ENCODE measurements at places on chromosomes 4 and X. TPM values are rescaled to one million over a fixed set of nuclear protein-coding genes. Genes with fewer than 3 reads are reported as not detected.

The TMPRSS11E gene
- total RNA-seq, result not detected

The ZNF718 gene
- 9.8 TPM for total RNA-seq

The FAM184B gene
- 0.24 TPM for total RNA-seq

The EGFL6 gene
- 9.3 TPM for total RNA-seq

GRCh38 chr4:6854098-6854744, 55.4 kb upstream of the TBC1D14 start:
- H3K4me3 ChIP-seq, result no peak overlapping the region
- no peak for DNase-seq
- H3K36me3 ChIP-seq, result peaks cover 24% of the 10 kb centered on the region
- no peak overlapping the region for H3K27ac ChIP-seq

DNA sequence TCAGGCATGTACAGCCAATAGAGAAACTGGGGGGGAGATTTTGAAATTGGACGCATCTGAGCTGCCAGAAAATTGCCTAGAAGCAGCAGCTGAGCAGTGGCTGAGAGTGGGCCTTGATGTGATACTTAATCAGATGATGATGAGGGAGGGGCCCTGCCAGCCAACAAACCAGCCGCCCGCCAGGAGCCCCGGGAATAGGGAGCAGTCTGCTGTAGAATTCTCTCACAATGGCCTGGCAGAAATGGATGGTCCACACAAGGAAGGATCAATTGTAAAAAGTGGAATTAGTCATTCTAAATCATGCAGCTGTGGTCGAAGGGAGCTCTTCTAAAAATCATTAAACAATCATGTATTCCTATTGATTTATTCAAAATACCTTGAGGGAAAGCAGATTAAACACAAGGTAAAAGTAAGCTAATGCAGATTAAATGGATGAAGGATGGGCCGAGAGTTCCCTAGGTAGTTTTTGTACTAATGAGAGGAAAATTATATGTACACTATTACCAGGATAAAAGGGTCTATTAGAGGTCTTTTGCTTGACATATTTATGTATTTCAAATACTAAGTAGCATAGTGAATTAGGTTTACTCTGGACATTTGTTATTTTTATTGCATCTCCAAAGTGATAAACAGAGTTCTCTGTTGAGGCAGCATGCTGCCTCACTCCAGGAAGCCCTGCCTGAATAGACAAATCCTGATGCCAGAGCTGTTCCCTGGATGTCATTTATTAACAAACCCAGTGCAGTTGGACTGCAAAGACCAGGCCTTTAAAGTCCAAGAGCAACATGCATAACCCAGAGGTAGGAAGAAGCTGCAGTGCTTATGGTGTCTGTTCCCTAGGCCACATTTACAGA, 91.3 kb downstream of the NKX6-1 start:
- H3K36me3 ChIP-seq, result no peaks in the 10 kb centered on the region
- H3K4me3 ChIP-seq, result no peak overlapping the region
- no peaks in the 10 kb centered on the region for H3K4me1 ChIP-seq
- no peaks in the 10 kb centered on the region for H3K27me3 ChIP-seq

DNA sequence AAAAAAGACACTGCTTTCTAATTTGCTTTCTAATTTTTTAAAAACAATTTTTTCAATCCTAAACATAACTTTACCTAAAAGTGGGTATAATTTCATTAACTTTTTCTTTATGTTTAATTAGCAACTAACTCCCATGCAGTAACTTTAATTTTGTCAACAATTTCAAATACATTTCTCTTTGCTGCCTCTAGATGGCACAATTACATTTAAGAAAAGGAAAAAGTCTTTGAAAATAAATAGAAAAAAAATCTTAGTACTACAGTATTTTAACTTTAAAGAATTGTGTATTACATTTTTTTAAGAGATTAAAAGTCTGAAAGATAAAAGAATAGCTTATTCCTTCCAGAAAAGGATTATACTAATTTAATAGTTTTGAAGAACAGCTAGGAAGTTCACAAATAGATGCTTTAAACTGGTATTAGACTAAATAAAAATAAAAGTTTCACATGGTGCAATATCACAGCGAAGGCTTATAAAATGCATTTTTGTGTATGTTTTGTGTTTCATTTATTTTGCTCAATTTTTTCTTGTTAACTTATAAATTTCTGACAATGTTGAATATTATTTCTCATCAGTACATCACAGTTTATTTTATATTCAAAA, 105.1 kb downstream of the ADGRA3 start:
- H3K4me3 ChIP-seq, result no peak overlapping the region
- H3K27me3 ChIP-seq, result no peaks in the 10 kb centered on the region
- H3K36me3 ChIP-seq, result no peaks in the 10 kb centered on the region
- no peaks in the 10 kb centered on the region for H3K4me1 ChIP-seq

- no peak for DNase-seq
- no peak overlapping the region for H3K27ac ChIP-seq
- no peaks in the 10 kb centered on the region for H3K36me3 ChIP-seq
- H3K4me3 ChIP-seq, result no peak overlapping the region
- no peaks in the 10 kb centered on the region for H3K4me1 ChIP-seq
These were observed 257.7 kb upstream of the GNPDA2 start for GRCh38 chr4:44984083-44984482.

DNA sequence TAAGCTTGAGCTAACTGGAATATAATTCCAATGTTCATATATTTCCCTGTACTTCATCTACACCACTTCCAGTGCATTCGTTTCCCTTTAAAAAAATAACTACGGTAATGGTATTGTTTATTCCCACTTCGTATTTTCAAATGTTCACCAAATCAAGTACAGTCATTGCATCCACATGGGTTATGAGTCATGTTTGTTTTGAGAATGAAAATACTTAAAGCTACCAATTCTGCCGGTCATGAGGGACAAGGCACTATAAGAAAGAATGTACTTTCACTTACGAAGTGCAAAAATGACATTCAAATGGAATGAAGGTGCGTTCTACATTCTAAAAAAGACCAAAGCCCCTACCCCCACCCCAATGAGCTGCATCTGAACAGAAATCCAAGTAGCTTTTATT, 174.4 kb upstream of the FGF13 start:
- no peaks in the 10 kb centered on the region for H3K27me3 ChIP-seq
- no peak overlapping the region for H3K4me3 ChIP-seq
- H3K27ac ChIP-seq, result no peak overlapping the region
- no peak for DNase-seq

Measured in lower lobe of right lung (tissue), 2 donors.